Posterior vena cava (tissue), 2 donors: ENCODE measurements at places on chromosomes 7 and 10. TPM values are rescaled to one million over a fixed set of nuclear protein-coding genes. Genes with fewer than 3 reads are reported as not detected.

DNA sequence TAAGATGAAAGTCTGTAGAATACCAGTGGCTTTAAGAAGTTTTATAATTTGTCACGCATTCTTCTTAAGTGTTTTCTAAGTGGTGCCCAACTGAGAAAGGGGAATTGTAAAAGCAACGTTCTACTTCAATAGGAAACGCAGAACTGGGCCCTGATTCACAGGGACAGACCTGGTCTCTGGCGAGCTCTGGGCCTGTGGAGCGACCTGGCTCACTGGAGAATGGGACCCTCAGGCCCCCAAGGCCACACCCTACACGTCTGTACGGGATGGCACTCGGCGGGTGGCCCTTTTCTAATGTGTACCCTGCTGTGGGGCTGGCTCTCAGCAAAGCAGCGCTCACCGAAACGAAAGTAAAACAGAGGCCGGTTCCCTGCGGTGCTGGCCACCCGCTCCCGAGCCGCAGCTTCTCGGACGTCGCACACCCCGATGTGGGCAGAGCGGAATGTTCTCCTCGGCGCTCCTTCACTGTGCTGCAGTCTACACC, 205.0 kb downstream of the DIP2C start:
- DNase-seq = peak; percentile 86

- peak; percentile 7 for DNase-seq
These were observed 11.0 kb upstream of the NUB1 start for GRCh38 chr7:151330661-151331060.

DNA sequence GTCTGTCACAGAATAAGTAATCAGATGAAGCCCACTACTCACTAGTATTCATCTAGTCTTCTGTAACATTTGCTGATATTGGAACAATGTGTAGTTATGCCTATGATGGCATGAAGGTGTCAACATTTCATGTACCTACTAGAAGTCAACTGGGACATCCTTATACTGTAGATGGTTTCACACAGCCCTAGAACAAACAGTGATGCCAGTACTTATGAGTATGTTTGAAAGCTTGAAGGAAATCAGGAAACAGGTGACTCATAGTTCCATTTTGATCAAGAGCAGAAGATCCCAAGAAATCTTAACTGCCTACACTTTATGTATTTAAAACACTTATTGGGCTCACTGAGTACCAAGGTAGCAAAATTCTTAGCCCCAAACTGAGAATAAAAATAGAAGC, 1519.6 kb downstream of the REEP3 start:
- no peak for DNase-seq

The HPS1 gene
- total RNA-seq = 53.2 TPM

The ACBD7 gene
- 0.46 TPM for total RNA-seq

The C7orf57 gene
- not detected for total RNA-seq

The NUTM2D gene
- 4.6 TPM for total RNA-seq

GRCh38 chr7:74511345-74511744, 57.6 kb downstream of the GTF2IRD1 start:
- no peak for DNase-seq

DNA sequence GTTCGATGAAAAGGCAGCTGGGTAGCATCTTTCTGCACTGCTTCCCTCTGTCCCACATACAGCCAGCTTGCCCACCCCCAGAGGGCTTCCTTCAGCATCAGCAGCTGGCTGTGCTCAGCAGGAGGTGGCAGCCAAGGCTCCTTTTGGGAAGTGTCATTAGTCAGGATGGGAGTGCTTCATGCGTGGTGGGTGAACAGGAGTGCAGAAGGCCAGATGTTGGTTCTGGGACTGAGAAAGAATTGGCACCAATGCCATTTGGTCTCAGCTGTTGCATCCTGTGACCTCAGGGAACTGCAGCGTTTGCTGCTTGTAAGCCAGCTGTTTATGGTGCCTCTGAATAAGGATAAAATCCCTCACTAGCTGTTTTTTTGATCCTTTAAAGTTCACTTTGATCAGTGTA, 131.1 kb upstream of the SORCS3 start:
- no peak for DNase-seq

DNA sequence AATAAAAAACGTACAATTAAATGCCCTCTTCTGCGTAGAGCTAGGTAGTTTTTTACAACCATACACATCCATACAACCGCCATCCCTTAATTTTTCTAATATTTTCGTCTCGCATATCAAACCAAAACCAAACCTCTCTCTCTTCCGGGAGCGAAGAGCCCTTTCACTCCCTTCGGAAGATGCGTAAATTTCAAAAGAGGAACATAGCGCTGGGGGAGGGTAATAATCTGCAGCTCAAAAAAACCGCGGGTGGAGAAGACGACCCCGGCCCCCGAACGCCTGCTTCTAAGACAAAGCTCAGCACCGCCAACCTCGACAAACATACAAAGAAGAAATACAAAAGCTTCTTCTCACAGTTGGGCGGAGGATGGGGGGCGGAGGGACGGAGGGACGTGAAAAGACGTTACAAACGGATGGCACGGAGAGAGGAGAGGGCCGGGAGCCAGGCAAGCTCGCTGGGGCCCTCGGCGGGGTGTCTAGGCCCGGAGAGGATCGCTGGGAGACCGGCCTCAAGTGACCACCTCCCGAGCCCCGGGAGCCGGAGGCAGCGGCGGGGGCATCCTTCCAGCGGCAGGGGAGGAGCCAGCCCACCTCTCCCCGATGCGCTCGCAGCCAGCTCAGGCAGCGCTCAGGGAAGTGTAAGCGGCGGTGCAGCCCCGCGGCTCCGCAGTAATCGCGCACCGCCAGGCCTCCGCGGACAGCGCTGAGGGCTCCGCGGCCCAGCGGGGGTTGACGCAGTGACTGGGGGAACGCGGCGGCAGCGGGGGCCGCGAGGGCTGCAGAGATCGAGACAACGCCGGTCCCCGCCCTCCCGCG, 851 bp downstream of the MKRN1 start:
- DNase-seq = peak; percentile 84

The TMEM270 gene
- total RNA-seq = not detected

The WAC gene
- 124 TPM for total RNA-seq

DNA sequence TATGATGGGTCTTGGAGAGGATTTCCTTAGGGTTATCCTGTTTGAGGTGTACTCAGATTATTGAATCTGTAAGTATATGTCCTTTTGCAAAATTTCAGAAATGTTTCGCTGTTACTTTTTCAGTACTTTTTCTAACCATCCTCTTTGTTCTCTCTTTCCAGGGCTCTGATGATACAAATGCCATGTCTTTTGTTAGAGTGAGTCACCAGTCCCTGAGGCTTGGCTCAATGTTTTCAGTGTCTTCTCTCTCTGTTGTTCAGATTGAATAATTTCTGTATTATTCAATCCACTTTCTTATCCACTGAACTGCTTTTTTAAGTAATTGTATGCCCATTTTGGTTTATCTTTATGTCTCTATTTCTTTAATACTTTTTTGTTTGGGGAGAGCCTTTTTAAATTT, 449.4 kb downstream of the TNS3 start:
- DNase-seq = no peak

DNA sequence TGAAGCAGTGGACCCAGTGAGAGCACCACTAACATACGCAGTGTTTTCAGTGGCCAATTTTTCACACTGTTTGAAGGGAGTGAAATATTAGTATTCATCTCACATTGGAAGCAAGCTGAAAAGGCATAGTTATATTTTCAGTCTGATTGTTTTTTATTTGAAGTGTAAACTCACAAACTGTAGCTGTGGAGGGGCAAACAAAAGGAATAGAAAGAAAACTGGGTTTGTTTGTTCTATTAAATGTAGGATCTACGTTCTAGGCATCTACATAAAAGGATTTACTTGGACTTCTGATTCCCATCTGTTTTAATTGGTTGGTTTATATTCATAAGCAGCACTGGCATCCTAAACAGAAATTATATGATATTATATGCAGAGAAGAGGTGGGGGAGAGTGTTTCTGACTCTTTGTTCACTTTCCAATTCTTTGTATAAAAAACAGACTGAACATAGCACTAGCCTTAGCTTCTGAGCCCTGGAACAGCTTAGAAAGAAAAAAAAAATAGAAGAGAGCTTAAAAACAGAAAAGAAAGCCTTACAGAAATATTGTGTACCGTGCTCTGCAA, 447.8 kb upstream of the KCND2 start:
- no peak for DNase-seq

The TUBAL3 gene
- not detected for total RNA-seq

GRCh38 chr7:138878856-138879255, 80.9 kb upstream of the ATP6V0A4 start:
- DNase-seq = no peak

The RPEL1 gene
- not detected for total RNA-seq

The DNAJB6 gene
- total RNA-seq = 105 TPM

- no peak for DNase-seq
These were observed 23.0 kb downstream of the TMEM120A start for GRCh38 chr7:75971309-75971960.

DNA sequence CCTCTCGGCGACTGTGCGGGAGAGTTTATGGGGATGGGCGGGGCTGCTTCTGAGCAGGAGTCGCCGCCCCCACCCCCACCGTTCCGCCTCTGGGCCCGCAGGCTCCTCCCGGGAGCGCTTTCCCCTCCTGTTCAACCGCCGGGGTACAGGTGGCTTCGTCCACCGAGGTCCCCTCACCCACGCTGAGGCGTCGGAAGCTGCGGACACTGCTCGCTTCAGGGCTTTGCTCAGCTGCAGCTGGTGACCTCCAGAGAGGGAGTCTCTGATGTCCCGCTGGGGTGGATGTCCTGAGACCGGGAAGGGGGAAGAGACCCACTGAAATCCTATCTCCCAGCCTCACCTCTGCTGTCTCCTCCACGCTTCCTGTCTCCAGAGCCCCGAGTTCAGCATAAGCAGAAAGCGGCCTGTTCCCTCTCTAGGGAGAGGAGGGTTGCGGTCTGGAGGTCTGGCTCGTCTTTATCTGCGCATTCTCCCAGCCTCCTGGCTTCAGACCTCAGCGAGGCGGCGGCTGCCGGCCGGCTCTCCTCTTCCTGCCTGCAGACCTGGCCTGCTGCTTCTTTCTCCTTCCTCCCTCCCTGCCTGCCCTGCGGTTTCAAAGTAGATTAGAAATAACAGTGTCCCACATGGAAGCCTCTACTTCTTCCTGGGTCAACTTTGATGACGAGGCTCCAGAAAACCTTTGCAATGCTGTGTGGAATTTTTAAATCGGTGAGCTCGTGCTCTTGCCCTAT, 1.8 kb downstream of the CYP2E1 start:
- DNase-seq = no peak

The C10orf62 gene
- total RNA-seq = 0.46 TPM

GRCh38 chr7:158508802-158509385, 78.7 kb downstream of the PTPRN2 start:
- no peak for DNase-seq
